Activated CD8-positive, alpha-beta T cell treated with anti-CD3 and anti-CD28 coated beads for 36 hours (primary cell): ENCODE measurements at places on chromosomes 13 and 19. TPM values are rescaled to one million over a fixed set of nuclear protein-coding genes. Genes with fewer than 3 reads are reported as not detected.

PCSK4 gene
- 4.4 TPM for total RNA-seq

CEACAM21 gene
- 17.7 TPM for total RNA-seq

MEDAG gene
- not detected for total RNA-seq

BEST2 gene
- not detected for total RNA-seq

TPGS1 gene
- 9.3 TPM for total RNA-seq

APC2 gene
- total RNA-seq = 0.07 TPM

ATP4B gene
- total RNA-seq = not detected

SIGLEC10 gene
- 0.32 TPM for total RNA-seq

IL27RA gene
- 46.5 TPM for total RNA-seq

CGB2 gene
- not detected for total RNA-seq

GNA15 gene
- 45.5 TPM for total RNA-seq

CEACAM16 gene
- total RNA-seq = not detected

KLK10 gene
- total RNA-seq = not detected

ZNF610 gene
- 1.4 TPM for total RNA-seq

ZNF534 gene
- not detected for total RNA-seq

RNF17 gene
- not detected for total RNA-seq

KLF1 gene
- total RNA-seq = 0.32 TPM

- H3K4me1 ChIP-seq = peaks cover 11% of the 10 kb centered on the region
- H3K36me3 ChIP-seq = no peaks in the 10 kb centered on the region
- H3K27me3 ChIP-seq = peaks cover 18% of the 10 kb centered on the region
- no peak for DNase-seq
These were observed 10.4 kb upstream of the TBC1D4 start for GRCh38 chr13:75492389-75492788.

- H3K4me3 ChIP-seq = no peak overlapping the region
- H3K27me3 ChIP-seq = peaks cover 2% of the 10 kb centered on the region
- H3K4me1 ChIP-seq = no peaks in the 10 kb centered on the region
- H3K36me3 ChIP-seq = no peaks in the 10 kb centered on the region
- DNase-seq = no peak
- H3K27ac ChIP-seq = no peak overlapping the region
These were observed 168.2 kb downstream of the TEX29 start for GRCh38 chr13:111488486-111489132.

DNA sequence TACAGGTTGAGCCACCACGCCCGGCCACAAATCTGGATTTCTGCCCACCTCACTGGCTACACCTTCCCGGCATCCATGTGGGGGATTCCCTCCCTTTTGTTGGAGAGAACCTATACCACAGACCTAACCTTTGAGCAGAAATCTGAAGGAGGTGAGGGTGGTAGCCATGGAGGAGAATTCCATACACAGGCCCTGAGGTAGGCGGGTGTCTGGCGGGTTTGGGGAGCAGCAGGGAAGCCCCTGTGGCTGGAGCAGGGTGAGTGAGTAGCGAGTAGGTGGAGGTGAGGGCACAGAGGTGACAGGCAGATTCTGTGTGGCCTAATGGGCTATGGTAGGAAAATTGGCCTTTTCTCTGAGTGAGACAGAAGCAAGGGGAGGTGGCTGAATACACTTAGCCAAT, 10.6 kb downstream of the EIF3K start:
- H3K4me1 ChIP-seq = peaks cover 6% of the 10 kb centered on the region
- peak overlapping the region; percentile 20 for H3K27ac ChIP-seq
- H3K36me3 ChIP-seq = peaks cover 50% of the 10 kb centered on the region
- no peak overlapping the region for H3K4me3 ChIP-seq

GRCh38 chr13:48527955-48528354, 4.9 kb downstream of the RCBTB2 start:
- H3K4me3 ChIP-seq = no peak overlapping the region
- H3K27ac ChIP-seq = no peak overlapping the region
- H3K36me3 ChIP-seq = no peaks in the 10 kb centered on the region
- peaks cover 9% of the 10 kb centered on the region for H3K4me1 ChIP-seq
- no peaks in the 10 kb centered on the region for H3K27me3 ChIP-seq

GRCh38 chr13:106284358-106284757, 251.1 kb downstream of the EFNB2 start:
- no peak overlapping the region for H3K27ac ChIP-seq
- no peak overlapping the region for H3K4me3 ChIP-seq
- no peaks in the 10 kb centered on the region for H3K36me3 ChIP-seq

- H3K4me1 ChIP-seq = peaks cover 25% of the 10 kb centered on the region
- H3K27me3 ChIP-seq = no peaks in the 10 kb centered on the region
- peak overlapping the region; percentile 87 for H3K27ac ChIP-seq
- H3K36me3 ChIP-seq = no peaks in the 10 kb centered on the region
These were observed 98.2 kb downstream of the ZNF429 start for GRCh38 chr19:21603431-21604231.

DNA sequence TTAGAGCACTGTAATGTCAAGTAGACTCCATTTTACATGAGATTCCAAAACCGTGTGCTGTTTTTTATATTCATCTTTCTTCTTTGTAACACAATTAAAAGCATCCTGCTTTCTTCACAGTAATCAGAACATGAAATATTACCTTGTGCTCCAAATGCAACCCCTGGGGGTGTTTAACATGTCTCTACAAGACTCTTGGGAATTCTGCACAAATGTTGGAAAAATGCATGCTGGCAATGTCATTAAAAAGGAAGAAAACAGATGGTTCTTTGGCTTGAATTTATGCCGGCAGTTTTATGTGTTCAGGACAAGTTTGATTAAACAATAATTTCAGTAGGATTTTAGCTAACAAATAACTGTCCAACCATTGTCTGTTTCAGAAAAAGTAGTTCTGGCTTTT, 159.1 kb downstream of the LIG4 start:
- no peaks in the 10 kb centered on the region for H3K27me3 ChIP-seq
- H3K4me1 ChIP-seq = no peaks in the 10 kb centered on the region
- H3K27ac ChIP-seq = no peak overlapping the region
- no peak overlapping the region for H3K4me3 ChIP-seq

DNA sequence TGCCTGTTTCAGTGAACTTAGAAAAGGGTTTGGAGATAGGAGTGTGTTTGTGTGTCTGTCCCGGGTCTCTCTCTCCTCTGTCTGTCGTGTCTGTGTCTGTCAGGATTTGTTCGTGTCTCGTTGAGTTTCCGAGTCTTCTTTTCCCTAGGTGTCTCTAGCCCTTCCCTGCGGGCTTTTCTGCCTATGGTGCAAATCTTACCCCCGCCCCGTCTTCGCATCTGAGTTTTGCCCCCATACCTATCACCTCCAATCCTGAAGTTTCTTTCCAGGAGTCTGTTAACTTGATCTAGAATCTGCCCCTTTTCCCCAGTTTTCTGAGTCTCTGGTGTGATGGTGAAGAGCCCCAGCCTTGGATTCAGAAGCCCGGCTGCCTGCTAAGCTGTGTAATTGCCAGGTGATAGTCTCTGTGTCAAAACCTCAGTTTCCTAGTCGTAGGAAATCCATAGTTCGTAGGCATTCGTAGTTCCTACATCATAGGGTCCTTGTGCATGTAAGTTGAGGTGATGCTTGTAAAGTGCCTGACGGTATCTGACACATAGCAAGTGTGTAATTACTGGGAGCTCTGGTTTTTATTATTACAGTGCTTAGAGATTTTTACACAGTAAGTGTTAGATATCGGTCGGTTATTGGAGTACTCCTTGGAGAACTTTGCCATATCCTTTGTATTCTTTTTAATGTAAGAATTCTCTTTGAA, 782 bp downstream of the EPN1 start:
- H3K27me3 ChIP-seq = no peaks in the 10 kb centered on the region
- peaks cover 58% of the 10 kb centered on the region for H3K4me1 ChIP-seq
- H3K36me3 ChIP-seq = peaks cover 49% of the 10 kb centered on the region
- H3K4me3 ChIP-seq = peak overlapping the region; percentile 96
- DNase-seq = no peak

- peak overlapping the region; percentile 94 for H3K27ac ChIP-seq
- peak; percentile 77 for DNase-seq
- H3K4me1 ChIP-seq = peaks cover 22% of the 10 kb centered on the region
- peaks cover 4% of the 10 kb centered on the region for H3K27me3 ChIP-seq
- H3K4me3 ChIP-seq = peak overlapping the region; percentile 91
These were observed 467 bp downstream of the LAMP1 start for GRCh38 chr13:113297370-113298042.

GRCh38 chr13:44195245-44195644, 178.4 kb upstream of the SERP2 start:
- no peak overlapping the region for H3K27ac ChIP-seq
- DNase-seq = peak; percentile 23
- H3K27me3 ChIP-seq = peaks cover 16% of the 10 kb centered on the region
- peaks cover 44% of the 10 kb centered on the region for H3K4me1 ChIP-seq
- no peaks in the 10 kb centered on the region for H3K36me3 ChIP-seq

GRCh38 chr13:70829748-70830147, 721.5 kb upstream of the KLHL1 start:
- no peaks in the 10 kb centered on the region for H3K36me3 ChIP-seq
- no peaks in the 10 kb centered on the region for H3K4me1 ChIP-seq
- no peak for DNase-seq
- H3K27me3 ChIP-seq = no peaks in the 10 kb centered on the region

DNA sequence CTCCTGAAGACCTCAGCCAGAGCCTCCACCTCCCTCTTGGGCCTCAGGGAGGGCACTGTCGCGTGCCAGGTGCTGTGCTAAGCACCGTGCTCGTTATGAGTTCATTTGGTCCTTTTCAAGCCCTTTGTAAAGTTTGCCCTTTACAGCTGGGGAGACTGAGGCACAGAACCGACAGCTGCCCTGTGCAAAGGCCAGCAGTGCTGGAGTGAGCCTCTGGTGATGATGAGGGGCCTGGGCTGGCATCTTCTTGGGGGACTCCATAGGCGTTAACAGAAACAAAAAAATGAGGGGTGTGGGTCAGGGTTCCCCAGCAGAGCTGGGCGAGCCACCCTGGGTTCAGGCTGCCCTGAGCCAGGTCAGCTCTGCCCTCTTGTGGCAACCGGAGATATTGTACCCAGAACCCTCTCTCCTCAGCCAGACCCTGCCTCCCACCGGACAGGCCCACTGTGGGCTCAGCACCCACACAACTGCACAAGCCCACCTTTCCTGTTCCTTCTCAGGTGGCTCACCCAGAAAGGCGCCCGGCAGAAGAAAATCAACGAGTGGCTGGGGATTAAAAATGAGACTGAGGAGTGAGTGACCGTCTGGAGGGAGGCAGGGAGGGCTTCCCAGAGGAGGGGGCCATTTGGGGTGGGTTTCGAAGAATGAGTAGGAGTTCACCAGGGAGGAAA, 5.5 kb upstream of the IFI30 start:
- no peaks in the 10 kb centered on the region for H3K27me3 ChIP-seq
- peaks cover 4% of the 10 kb centered on the region for H3K4me1 ChIP-seq
- DNase-seq = peak; percentile 76
- H3K27ac ChIP-seq = no peak overlapping the region

DNA sequence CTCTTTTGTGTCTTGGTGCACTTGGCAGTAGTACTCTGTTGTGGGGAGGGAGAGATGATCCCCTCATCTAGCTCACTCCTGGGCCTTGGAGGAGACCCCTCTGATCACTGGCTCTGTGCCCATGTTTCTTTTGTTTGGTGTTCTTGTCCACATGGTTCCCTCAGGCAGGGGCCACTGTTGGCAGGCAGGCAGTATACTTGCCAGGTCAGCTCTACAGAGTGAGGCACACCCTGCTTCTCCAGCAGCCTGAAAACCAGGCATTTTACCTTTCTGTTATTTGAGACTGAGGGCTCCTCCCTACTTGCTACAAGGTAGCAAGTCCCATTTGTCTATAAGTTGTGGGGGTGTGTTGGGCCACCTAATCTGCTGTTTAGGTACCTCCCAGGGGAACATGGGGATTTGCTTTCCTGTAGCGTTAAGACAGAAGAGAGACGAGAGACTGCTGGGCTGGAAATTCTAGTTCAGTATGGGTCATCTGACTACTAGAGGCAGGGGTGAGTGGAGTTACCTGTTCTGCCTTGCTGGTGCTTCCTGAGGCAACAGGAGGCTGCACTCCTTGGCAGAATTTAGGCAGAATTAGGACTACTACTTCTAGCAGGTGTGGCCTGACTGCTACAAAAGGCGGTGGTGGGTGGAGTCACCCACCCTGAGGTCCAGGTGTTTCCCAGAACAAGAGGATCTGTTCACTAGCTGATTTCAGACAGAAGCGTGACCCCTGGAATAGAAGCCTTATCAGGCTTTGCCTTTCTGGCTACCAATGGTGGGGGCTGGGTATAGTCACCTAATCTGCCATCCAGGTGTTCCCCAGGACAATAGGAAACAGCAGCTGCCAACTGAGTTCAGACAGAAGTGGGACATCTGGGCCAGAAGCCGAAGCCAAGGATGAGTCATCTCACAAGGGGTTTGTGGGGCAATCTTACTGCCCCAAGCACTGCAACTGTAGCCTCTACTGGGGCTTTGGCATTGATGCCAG, 843.0 kb upstream of the ATXN8OS start:
- DNase-seq = no peak
- H3K36me3 ChIP-seq = no peaks in the 10 kb centered on the region
- H3K27me3 ChIP-seq = no peaks in the 10 kb centered on the region
- no peak overlapping the region for H3K4me3 ChIP-seq
- H3K27ac ChIP-seq = no peak overlapping the region
- no peaks in the 10 kb centered on the region for H3K4me1 ChIP-seq

GRCh38 chr13:113915012-113915763, 51.3 kb upstream of the GAS6 start:
- no peaks in the 10 kb centered on the region for H3K4me1 ChIP-seq
- peaks cover 31% of the 10 kb centered on the region for H3K27me3 ChIP-seq
- H3K27ac ChIP-seq = no peak overlapping the region

DNA sequence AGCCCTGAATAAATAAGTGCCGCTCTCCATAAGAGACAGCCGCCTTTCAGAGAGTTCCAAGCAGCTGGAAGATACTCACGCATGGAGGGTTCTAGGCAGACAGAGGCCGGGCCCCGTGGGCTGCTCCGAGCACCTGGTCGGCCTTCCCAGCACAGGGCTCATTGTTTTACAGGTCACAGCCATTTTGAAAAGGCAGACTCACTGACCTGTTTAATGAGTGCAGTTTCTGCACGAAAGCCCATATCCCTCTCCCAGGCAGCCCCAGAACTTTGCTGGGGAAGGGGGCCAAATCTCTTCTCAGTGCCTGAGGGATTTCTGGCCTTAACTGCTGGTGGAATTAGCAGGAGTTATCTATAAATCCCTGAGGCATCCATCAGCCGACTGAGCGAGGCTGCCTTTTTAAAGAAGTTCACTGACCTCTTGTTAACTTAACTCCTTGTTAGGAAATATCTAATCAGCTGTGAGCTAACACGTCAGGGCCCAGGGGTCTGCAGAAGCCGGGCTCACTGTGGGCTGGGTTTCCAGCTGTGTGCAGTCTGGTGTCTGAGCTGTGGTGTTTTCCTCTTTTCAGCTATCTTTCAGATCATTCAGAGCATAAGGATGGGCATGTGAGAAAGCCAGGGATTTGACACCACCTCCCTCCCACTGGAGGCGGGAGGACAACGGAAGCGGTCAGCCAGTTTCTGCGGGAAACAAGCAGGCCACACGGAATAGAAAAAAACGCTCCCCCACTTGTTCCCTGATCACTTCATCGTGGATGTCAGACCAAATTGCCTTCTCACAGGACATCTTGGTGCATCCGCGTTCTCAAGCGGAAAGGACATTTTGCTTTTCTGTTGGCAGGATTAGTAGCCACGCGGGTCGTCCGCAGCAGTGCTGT, 23.3 kb downstream of the SERP2 start:
- DNase-seq = no peak
- H3K27ac ChIP-seq = no peak overlapping the region
- H3K36me3 ChIP-seq = no peaks in the 10 kb centered on the region
- H3K4me3 ChIP-seq = no peak overlapping the region
- H3K4me1 ChIP-seq = peaks cover 2% of the 10 kb centered on the region
